COR-L47 (cell line): ENCODE measurements at places on chromosomes 3 and 15.

- DNase-seq: no peak
Observed at GRCh38 chr3:56837196-56837955, 35.6 kb upstream of the ARHGEF3 start.

GRCh38 chr15:61994216-61994615 lies 66.0 kb downstream of the VPS13C start:
- DNase-seq: no peak

GRCh38 chr15:31046759-31047359 lies 54.7 kb downstream of the TRPM1 start:
- no peak for DNase-seq

DNA sequence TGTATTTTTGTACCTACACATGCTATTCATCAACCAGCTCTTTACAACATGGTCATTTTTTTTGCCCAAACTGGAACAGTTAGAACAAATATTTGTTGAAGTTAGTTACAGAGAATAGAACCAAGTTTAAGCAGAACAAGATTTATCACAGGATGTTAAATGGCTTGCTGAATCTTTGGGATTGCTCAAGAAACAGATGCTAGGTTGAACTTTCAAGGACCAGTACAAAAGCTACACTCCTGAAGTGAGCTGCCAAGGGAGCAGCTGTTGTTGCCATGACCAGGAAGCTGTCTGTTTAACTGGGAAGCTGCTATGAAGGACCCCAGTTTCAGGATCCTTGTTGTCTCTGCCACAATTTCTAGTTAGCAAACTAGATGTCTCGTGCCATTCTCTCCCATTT lies 53.7 kb downstream of the ZIC1 start:
- DNase-seq: no peak

- no peak for DNase-seq
Observed at GRCh38 chr3:9088441-9089353, 125.4 kb upstream of the RAD18 start.

DNA sequence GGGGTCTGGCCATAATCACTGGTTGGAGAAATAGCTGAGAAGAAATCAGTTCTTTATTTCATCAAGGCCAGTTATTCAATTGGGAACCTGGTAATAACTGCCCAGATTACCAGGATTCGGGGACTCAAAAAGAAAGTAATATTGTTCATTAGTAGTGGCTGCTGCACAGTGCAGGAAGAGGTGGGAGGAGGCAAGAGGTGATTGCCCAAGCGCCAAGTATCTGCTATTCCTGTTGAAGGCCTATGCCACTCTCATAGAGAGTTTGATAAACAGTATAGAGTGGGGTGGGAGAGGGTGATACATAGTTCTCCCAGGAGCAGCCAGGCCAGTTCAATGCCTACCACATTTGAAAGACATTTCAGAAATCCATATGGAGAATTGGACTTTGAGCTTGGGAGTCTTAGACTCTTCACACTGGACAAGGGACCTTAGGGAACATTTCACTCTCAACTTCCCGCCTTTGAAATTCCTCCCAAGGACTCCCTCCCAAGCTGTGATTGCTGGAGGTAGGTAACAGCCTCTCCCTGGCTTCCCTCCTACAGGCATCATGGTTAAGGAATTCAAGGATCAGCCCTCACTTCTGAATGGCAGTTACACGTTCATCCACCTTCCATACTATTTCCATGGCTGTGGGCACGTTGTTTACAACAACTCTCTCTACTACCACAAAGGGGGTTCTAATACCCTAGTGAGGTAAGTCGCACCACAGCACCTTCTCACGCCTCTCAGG lies 59.8 kb downstream of the GLDN start:
- no peak for DNase-seq
